ENCODE measurements at places on chromosomes 5 and 9.
A peak's percentile ranks its signal among the peaks of the same experiment; 100 is the strongest.

DNA sequence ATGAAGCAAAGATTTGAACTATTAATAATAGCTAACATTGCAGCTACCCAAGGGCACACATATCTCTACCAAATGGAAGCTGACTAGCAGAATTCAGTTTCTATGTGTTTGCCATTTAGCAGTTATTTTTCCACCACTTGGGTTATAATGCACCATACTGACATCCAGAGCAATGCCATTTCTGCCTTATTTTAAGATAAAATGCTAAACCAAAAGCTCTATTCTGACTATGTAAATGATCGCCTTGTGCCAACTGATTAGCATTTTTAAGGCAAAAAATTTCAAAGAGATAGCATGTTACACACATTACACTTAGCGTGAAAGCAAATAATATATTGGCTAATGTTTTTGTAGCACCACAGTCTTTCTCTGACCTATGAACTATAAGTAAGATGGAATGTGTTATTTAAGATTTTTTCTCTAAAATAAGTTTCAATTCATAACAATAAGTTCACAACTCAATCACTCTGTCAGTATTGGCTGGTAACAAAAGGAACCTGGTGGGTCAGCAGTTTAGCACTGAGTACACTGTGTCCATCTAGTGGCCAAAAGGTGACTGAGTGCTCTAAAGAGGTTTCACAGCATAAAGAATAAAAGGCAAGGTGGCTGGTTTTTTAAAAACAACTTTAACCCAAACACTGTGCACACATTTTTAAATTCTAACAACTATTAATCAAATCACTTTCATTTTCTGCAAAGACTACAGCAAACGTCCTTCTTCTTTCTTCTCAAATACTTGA, 443.5 kb downstream of the PDE4D start:
- no peak for DNase-seq

DNA sequence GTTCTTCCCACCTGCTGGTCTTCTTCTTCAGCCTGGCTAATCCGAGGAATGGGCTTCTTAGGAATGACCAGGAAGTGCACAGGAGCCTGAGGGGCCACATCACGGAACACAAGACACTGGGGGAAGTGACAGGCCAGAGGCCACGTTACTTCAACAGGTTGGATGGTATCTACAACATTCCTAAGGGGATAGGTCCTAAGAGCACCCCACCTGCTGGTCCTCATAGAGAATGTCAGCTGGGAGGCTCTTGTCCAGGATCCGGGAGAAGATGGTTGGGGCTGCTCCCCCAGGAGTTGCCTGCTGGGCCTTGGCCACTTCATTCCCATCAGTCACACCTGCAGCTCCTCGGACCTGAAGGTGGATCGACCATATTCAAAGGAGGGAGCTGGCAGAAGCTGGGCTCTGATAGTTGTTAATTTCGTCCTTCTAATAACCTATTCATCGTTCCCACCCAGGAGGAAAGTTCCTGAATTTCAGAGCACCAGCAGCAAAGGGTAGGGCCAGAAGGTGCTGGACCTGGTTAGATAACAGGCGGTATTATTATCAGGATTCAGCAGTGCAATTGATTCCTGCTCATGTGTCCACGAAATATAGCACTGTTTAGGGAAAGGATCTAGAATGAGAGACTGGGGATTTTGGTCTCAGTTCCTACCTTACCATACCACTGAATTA, 1.3 kb downstream of the HINT2 start:
- DNase-seq, result no peak

- DNase-seq, result no peak
These were observed 18.2 kb upstream of the CEP120 start for GRCh38 chr5:123441408-123441807.

DNA sequence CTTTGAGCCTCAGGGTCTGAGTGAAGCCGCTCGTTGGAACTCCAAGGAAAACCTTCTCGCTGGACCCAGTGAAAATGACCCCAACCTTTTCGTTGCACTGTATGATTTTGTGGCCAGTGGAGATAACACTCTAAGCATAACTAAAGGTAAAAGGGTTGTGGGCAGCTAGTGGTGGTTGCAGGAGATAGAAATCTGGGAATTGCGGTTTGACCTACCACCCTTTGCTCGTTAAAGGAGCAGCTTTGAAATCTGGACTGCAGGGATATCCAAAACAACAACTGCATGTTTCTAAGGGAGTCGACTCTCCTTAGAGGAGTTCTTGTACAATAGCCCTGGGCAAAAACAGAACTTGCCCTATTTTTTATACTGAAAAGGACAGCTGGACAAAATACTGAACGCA, 19.0 kb downstream of the ABL1 start:
- DNase-seq, result no peak

DNA sequence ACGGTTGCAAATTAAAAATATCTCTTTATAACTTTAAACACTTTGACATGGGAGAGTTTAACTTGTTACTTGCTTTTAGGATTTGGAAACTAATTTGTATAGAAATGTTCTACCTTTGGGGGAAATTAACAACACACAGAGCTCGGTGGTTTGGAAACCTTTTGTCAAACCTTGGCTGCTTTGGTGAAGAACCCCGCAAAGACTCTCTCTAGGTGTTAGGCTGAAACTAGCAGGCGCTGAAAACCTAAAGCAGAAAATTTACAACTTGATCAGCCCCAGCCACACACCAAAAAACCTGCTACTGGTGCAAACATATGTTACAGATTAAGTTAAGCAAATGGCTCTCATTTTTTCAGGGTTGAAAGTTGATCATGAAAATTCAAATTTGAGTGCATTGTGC, 25.8 kb downstream of the NR2F1 start:
- no peak for DNase-seq

GRCh38 chr9:110047955-110048402, 160.0 kb downstream of the C9orf152 start:
- no peak for DNase-seq

- DNase-seq, result peak; percentile 41
These were observed 47.2 kb downstream of the RFX3 start for GRCh38 chr9:3478549-3478953.

Data from CD4-positive, alpha-beta T cell treated with Interleukin-1 beta for 1 hour (primary cell).